ENCODE measurements at places on chromosomes 11 and 22. TPM values are rescaled to one million over a fixed set of nuclear protein-coding genes. Genes with fewer than 3 reads are reported as not detected.

GRCh38 chr22:38618682-38619081, 37.5 kb downstream of the FAM227A start:
- DNase-seq = no peak

DNA sequence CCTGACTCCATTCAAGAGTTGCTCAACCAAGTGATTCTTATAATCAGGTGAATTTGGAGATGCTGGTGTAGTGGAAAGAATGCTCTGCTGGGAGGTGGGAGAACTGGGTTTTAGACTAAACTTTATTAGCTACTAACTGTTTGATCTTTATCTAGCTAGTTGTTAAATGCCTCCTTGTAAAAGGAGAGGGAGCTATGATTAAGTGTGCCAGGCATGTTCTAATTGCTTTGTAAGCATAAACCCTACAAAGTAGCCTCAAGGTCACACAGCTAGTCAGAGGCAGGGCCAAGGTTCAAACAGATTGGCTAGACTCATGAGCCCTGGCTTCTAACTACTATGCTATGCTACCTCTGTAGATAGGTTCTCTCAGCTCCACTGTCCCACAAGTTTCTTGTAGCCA, 105.5 kb downstream of the NXPE2 start:
- no peak for DNase-seq

- no peak for DNase-seq
These were observed 14.9 kb downstream of the TMEM121B start for GRCh38 chr22:17106161-17106784.

Gene OR52N4
- polyA plus RNA-seq = not detected

Gene DDX25
- polyA plus RNA-seq = 1.5 TPM

Gene MIOX
- not detected for polyA plus RNA-seq

Gene SULT4A1
- polyA plus RNA-seq = 2.9 TPM

Data from muscle of back (tissue), 13 donors.